Stimulated activated CD4-positive, alpha-beta T cell treated with anti-CD3 and anti-CD28 coated beads, Interleukin-12 subunit alpha, Interleukin-12 subunit beta, amount 100 ng/mL, for 24 hours (primary cell): ENCODE measurements at places on chromosomes 2 and 18.

- no peak for DNase-seq
These were observed 1.5 kb downstream of the ZFAND2B start for GRCh38 chr2:219207884-219208740.

DNA sequence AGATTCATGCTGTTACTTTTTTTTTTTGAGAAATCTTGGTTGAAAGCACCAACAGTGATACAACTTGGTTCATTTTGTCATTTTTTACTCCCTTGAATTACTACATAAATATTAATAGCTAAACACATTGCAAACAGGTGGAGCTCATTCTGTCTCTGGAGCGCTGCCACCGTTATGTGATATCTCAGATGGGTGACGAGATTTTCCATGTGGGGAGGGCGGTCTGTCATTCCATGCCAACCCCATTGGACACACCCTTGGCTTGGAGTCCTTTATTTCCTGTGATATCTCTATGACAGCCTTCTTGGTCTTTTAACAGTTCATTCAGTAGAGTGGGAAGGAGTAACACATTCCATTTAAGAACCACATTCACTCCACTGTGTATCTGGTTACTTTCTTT lies 794.8 kb downstream of the SATB2 start:
- DNase-seq = no peak

GRCh38 chr2:193793914-193794313 lies 1599.2 kb upstream of the TMEFF2 start:
- DNase-seq = no peak

GRCh38 chr2:227152093-227152766 lies 11.8 kb downstream of the COL4A4 start:
- DNase-seq = no peak

GRCh38 chr2:138105358-138105757 lies 141.1 kb downstream of the HNMT start:
- DNase-seq = no peak

GRCh38 chr18:80232030-80232429 lies 15.3 kb downstream of the PARD6G start:
- DNase-seq = no peak

DNA sequence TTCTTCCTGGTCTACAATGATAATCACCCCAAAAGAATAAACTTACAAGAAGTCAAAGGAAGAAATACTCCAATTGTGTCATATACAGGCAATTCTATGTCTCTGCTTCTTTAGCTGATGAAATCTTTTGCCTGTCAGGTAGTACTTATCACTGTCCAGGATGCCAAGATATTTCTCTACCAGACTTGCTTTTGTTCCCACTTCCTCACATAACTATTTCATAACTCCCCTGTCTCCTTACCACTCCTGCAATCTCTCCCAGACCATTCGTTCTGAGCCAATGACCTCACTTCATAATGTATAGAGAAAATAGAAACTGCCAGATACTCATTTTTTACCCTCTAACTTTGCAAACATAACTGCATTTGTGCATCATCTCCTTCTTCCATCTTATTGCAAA lies 39.1 kb downstream of the HNMT start:
- no peak for DNase-seq
